ENCODE measurements at places on chromosomes 3 and 15.

DNA sequence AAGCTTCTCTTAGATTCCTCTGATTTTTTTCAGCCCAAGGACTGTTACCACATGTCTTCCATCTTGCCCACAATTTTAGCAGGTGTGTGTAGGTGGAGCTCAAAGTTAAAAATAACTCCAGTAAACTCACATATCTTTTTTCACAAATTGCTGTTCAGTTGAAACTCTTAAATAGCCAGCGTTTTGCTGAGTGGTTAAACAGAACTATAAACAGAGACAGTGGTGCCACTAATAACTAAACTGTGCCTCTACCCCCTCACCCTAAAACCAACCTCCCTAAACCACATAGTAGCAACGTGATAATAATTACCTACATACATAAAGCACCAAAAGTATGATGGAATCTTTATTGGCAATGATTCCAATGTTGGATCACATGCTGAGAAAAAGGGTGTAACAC, 525.1 kb downstream of the PDCD6IP start:
- no peak for DNase-seq

DNA sequence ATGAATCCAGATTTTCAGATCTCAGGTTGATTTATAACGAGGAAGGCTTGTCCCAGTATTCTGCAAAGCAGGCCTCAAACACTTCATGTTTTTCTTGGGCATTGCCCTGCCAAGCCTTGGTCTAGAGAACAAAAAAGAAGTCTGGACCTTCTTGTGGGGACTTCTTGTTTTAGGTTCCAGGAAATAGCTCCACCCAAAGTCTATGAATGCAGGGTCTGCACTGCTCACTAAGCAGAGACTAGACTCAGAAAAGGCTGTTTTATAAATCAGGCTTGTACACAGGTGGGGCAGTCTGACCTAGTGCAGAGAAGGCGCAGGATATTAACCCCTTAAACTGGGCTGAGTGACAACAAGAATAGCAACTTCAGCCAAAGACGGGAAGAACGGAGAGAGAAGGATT, 44.3 kb downstream of the GLB1 start:
- no peak for DNase-seq

GRCh38 chr3:77086408-77086807, 46.5 kb downstream of the ROBO2 start:
- no peak for DNase-seq

DNA sequence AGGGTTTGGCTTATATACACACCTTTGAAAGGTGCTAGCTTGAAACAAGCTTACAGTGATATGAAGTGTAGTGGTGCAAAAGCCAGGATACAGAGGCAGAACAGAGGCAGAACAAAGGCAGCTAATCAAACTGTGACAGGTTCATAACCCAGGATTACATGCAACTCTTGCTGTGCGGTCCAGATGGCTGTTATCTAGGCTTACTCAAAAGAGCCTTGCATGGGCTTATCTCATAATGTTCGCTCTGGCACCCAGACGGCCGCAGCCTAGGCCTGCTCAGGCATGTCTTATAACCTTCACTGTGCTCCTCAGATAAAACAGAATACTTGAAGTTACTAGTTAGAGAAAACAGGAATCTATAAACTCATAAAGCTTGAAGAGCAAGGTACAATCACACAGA, 22.8 kb upstream of the NOX5 start:
- no peak for DNase-seq

- no peak for DNase-seq
These were observed 5.0 kb downstream of the MKRN3 start for GRCh38 chr15:23570486-23570885.
